ENCODE measurements at places on chromosomes 4 and X. TPM values are rescaled to one million over a fixed set of nuclear protein-coding genes. Genes with fewer than 3 reads are reported as not detected.
A peak's percentile ranks its signal among the peaks of the same experiment; 100 is the strongest.

GRCh38 chr4:151618858-151619257 lies 141.9 kb downstream of the GATB start:
- ATAC-seq: no peak

DNA sequence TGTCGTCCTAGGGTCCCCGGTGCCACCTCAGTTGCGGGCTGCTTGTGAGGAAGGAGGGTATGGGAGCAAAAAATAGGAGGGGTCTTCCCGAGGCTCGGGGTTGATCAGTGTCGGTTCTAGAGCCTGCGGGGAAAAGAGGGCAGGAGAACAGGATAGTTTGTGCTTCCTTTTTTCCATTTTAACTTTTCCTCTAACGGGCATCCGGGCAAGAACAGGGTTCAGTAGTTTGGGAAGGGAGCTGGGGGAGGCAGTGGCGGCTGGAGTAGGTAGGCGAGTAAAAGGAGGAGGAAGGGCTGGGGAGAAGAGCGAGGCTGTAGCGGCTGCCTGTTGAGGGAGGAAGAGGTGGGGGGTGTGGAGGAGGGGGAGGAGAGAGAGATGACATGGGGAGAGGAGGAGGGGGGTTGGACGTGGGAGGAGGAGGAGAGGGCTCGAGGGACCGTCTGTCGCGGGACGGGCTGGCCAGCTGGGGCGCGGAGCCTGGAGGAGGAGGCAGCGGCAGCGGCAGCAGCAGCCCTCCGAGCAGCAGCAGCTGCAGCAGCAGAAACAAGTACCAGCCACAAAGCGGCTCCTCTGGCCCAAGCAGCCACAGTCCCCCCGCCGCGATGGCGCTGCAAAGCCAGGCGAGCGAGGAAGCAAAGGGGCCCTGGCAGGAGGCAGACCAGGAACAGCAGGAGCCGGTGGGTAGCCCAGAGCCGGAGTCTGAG lies at the start of gene SLC16A2:
SLC16A2 (plus strand) TSS at position 458 of the 704 bp plus-strand sequence; CDS start at position 603, 145 bp downstream.
- peak; percentile 41 for ATAC-seq

DNA sequence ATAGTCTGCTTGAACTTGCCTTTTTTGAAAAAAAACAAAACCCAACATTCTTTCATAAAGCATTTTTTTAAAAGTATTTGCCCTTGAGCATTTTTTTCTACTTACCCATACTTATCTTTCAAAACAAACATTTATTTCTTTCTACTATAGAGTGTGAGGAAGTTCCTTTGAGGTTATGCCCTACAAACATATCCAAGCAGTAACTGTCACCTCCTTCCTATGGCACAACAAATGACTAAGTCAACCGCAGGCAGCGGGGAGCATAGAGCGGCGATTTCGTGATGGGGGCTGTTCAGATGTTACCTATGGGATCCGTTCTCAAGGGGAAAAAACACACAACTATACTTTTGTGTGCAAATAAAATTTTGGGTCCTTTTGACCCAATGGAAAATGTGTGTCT lies 19.4 kb downstream of the SPRY1 start:
- no peak for ATAC-seq

DNA sequence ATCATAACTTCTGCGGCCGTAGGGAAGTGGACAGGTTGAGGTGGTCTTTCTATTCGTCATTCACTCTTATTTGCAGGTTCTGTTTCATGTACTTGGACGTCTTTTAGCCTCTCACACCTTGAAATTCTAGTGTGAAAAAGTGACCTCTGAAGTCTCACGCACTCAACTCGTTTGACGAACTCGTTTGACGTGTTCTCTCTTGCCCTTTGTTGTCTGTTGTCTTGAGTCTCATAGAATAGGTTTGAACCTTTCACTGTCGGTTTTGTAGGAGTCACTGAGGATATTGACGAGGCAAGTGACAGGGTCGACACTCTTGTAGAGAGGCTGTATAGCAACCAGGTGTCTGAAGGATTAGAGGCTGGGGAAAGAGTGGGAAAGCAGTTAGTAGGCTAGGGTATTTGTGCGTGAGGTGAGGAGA lies 1.1 kb upstream of the PGRMC2 start:
- peak; percentile 47 for ATAC-seq

Gene FAM9C
- not detected for total RNA-seq

All from esophagus mucosa (tissue), 1 donor.